ENCODE measurements at places on chromosomes 1 and 21.

- no peak for DNase-seq
These were observed 20.0 kb downstream of the YIPF1 start for GRCh38 chr1:53869454-53870117.

DNA sequence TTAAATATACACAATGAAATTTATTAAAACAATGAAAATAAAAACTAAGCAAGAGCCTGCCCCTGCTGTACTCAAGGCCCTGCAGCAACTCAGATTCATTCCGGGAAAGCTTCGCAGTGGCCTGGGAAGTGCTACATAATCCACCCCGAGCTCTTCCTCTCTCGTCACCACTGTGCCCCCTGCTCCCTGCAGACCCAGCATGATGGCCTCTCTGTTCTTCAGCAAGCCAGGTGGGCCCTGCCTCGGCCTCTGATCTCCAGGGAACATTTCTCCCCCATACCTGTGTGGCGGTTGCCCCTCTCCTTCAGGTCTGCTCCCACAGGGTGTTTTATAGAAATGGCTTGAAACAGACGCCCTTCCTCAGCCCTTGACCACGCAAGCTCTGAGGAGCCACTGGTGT is 10.6 kb downstream of the RNF187 start:
- no peak for DNase-seq

DNA sequence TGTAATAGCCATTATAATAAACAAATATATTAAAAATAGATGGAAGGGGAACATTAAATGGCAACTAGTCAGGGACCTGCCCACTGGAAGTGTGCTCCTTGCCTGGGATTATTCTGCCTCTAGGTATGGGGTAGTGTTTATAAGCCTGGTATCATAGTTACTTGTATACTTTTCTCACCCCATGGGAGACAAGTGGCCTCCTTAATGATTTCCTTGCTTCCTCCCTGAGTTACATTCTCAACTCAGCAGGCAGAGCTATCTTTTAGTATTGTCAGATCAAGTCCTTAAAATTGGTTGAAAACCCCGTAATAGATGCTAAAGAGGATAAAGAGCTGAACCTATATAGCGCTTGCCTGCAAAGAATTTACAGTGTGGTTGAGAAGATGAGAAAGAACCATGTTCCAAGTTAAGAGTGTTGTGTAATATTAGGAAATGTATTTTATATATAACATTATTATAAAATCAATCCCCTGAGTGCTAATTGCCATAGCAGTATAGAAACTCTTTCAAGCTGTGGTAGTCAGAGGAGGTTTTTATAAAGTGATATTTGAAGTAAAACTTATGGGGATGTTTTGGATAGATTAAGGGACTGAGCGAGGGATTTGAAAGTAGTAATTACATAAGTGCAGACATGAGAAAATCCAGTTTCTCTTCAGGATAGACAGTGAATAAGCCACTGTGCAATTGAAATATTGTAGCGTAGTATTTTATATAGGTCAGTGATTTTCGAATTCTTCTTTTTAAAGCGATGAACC is 106.5 kb downstream of the SPATA46 start:
- DNase-seq: no peak

- peak; percentile 2 for DNase-seq
These were observed 23.8 kb downstream of the TSEN15 start for GRCh38 chr1:184075055-184076029.

DNA sequence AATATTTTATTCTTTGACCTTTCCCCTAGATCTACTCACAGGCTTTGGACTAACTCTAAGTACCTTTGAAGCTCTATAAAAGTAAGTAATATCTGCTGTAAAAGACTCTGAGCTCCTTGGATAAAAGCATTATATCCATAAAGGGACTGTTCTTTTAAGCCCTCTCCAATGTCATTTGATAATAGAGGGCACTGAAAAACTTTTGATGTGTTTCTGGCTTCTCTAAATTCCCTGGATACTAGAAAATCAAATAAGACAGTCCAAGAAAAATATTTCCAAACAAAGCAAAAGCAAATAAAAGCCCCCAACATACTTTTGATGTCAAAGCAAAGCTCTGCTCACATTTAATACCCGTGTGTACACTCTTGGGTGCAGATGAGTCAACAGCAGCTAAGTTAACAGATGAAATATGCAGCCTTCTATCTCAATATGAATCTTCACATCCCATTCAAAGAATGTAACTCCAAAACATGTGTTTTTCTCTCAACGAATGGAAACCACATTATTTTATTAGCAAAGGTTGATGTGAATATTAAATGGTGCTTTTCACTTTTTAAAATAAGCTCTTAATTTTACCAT is 230.3 kb downstream of the CENPF start:
- DNase-seq: no peak

DNA sequence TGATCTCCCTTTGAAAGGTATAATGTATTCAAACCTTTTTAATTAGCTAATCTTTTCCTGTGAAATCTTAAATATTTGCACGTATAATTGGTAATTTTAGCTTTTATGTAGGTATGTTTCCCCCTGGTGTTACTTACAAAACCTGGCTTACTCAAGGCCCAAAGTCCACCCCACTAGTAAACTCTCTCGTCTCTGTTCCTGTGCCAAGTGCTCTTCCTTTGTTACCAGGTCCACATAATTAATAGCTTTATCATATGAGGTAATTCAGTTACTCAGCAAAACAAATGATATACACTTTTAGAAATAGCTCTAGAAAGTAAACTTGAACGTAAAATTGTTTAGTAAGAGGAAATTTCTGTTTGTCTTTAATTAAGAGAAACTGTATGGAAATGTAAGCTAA is 36.7 kb downstream of the NFIA start:
- DNase-seq: no peak

All from DMS79 treated with DMSO at 0.1 percent for 48 hours (cell line).